Right lung (tissue), 10 donors: ENCODE measurements at places on chromosomes 2 and 18.

- no peak for DNase-seq
Observed at GRCh38 chr2:197281421-197281820, 29.2 kb downstream of the ANKRD44 start.

DNA sequence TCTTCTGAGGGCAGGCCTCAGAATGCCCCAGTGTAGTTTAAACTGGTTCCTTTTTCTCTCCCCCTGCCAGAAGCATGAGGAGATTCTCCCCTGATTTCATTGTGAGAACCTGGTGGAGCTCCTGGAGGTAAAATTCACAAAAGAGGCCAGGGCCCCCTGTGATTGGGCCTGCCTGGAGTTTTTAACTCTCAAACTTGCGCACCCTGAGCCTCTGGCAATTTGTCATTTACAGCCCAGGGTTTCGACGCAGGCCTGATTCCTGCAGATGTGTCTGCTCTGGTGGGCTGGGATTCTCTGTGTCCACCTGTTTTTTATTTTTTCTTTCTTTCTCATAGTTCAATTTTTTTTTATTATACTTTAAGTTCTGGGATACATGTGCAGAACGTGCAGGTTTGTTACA lies 157.9 kb downstream of the ASB1 start:
- no peak for DNase-seq

DNA sequence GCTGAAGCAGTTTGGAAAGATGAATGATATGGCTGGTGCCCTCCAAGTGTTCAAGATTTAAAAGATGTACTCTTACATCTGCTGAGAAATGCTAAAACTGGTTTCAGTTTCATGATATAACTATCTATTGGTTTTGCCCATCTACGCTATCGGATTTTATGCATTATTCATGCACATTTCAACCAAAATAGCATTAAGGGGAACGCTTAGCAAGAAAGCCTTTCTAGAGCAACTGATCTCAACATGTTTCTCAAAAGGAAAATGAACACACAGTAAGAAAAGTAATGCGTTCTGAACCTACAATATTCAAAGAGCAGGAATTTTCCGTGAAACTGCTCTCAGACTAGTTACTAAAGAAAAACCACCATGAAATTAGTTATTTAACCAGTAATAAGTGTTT lies 93.9 kb downstream of the CABYR start:
- no peak for DNase-seq

GRCh38 chr2:3476321-3476984 lies 42.9 kb downstream of the ADI1 start:
- no peak for DNase-seq

GRCh38 chr2:2464094-2464493 lies 133.0 kb upstream of the MYT1L start:
- DNase-seq: peak; percentile 21

DNA sequence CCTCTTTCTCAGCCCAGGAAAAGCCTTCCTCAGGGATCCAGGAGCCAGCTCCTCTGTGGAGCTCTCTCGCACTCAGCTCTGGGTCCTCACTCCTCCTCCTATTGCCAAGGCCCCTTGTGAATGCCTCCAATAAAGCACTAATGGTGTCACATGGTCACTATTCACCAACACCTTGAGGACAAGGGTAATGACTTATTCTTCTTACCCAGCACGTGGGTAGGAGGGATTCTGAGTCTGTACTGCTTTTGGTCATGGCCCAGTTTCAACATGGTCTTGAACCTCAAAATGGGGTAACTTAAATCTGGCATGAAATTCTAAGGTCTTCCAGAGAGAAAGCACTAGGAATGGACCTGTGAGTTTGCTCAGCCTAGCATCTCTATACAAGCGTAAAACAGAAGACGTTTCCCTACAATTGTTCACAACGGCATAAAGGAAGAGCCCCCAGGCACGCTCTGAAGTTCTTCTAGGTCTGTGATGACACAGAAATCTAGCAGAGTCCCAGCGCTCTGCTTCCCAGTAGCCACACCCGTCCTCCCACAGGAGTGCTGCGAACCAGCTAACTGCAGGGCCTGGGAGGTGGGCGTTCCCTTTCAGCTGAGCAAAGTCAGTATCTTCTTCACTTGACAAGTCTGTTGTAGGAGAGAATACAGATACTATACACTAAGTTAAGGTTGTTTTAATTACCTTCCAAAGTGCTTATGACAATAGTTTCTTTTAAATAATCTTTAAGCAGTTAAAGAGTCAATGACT lies 14.6 kb upstream of the KIDINS220 start:
- no peak for DNase-seq

DNA sequence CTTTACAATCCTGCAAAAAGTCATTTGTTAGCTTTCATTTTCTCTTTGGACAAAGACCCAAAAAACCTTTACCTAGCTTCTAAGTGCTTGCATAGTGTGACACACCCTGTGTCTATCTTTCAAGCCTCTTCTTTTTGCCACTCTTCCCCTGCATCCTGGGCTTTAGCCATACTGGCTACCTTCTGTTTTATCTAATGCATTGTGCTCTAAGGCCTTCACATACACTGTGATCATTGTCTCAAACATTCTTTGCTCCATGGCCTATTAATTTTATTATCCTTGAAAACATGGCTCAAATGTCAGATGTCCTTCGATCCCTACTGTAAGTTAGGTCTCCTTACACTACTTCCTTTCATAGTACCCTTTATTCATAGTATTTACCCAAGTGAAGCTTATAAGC lies 84.4 kb downstream of the PIK3C3 start:
- DNase-seq: no peak

DNA sequence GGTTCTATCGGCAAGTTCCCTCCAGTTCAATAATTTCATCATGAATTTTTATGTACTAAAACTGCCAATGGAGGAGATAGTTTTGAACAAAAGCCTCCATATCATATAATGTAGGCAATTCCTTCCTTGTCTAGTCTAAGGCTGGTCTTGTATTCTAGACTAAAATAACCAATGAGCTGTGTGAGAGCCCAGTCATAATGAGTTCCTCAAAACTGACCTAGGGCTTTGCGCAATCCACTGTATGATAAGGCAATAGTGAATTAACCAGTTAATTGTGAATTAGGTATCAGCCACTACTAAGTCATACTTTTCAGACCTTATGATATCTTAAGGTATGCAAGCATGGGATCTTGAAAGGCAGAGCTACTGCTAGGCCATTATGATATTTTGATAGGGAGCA lies 7.6 kb upstream of the UXS1 start:
- no peak for DNase-seq

DNA sequence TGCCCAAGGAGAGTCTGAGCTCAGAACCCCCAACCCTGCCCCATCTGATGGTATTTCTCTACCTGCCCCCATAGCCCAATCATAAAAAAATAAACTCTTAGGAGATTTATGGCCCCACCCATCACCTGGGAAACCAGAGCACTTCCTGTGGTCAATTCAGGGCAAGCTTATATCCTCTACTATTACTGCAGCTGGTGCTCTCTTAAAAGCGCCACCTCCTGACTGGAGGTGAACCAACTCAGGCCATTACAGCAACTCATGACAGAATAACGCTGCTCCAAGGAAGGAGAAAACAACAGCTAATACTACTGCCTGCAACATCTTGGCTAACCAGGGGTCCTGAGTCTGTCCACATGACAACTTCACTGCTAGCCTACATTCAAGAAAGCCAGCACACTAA lies 195.7 kb downstream of the MTCL1 start:
- DNase-seq: no peak

- DNase-seq: no peak
Observed at GRCh38 chr2:63977904-63978303, 41.3 kb downstream of the VPS54 start.

GRCh38 chr2:53220969-53221368 lies 546.6 kb upstream of the CHAC2 start:
- DNase-seq: no peak

- peak; percentile 64 for DNase-seq
Observed at GRCh38 chr18:2905854-2906703, 59.3 kb downstream of the EMILIN2 start.

DNA sequence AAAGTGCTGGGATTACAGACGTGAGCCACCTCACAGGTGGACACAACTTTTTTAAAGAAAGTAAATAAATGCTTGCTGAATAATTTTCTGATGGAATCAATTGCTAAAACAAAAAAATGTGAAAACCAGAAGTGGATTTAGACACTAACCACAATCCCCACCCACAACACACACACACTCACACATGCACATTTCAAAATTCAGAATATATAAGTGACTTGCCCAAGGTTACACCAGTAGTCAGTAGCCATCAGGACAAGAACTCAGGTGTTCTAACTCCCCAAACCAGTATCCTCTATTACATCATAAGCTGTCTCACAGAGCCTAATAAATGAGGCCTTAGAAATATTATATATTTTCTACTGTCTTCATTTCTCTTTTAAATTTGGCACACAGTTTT lies 1923.6 kb upstream of the PIK3C3 start:
- no peak for DNase-seq

GRCh38 chr2:145412155-145412554 lies 892.2 kb upstream of the ZEB2 start:
- DNase-seq: no peak

GRCh38 chr2:119487434-119488244 lies 36.6 kb downstream of the SCTR start:
- no peak for DNase-seq

DNA sequence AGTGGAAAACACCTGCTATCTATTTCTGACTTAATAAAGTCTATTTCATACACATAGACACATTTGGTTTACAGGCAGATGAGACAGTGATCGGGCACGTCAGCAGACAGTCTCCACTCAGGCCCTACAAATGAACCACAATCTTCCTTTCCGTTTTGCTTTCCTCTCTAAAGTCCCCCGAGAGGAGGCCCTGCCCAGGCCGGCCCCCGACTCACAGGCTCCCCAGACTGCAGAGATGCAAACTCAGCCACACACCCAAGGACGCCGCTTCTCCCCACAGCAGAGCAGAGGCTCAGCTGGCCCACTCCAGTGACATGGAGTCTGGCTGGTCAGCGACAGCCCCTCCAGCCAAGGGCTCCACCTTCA lies 9.3 kb upstream of the MTERF4 start:
- no peak for DNase-seq

- DNase-seq: no peak
Observed at GRCh38 chr2:6506361-6506794, 359.3 kb downstream of the CMPK2 start.

- DNase-seq: no peak
Observed at GRCh38 chr18:49631146-49631866, 69.4 kb downstream of the LIPG start.

GRCh38 chr2:231399853-231400680 lies 4.6 kb downstream of the B3GNT7 start:
- no peak for DNase-seq

DNA sequence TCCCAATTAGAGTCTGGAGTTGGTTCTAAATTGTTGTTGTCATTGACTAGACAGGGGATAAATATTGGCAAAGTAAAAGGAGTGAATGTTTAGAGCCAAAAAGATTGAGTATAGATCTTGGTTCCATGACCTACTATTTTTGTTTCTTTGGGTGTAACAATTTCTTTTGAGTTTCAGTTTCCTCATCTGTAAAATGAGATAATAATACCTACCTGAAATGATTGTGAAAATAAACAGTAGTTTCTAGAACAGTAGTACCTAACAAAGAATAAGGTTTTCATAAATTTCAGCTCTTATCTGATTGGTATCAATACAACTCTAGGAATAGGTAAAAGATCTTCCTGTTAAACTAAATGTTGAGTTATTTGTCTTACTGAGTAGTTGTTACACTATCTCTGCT lies 56.8 kb downstream of the PMS1 start:
- no peak for DNase-seq

GRCh38 chr2:152433289-152433688 lies 98.3 kb downstream of the FMNL2 start:
- no peak for DNase-seq

GRCh38 chr18:2111456-2111855 lies 459.8 kb downstream of the METTL4 start:
- no peak for DNase-seq

GRCh38 chr2:21307037-21307436 lies 183.3 kb downstream of the TDRD15 start:
- DNase-seq: no peak

- DNase-seq: peak; percentile 66
Observed at GRCh38 chr18:74353169-74353775, 37.6 kb downstream of the C18orf63 start.

DNA sequence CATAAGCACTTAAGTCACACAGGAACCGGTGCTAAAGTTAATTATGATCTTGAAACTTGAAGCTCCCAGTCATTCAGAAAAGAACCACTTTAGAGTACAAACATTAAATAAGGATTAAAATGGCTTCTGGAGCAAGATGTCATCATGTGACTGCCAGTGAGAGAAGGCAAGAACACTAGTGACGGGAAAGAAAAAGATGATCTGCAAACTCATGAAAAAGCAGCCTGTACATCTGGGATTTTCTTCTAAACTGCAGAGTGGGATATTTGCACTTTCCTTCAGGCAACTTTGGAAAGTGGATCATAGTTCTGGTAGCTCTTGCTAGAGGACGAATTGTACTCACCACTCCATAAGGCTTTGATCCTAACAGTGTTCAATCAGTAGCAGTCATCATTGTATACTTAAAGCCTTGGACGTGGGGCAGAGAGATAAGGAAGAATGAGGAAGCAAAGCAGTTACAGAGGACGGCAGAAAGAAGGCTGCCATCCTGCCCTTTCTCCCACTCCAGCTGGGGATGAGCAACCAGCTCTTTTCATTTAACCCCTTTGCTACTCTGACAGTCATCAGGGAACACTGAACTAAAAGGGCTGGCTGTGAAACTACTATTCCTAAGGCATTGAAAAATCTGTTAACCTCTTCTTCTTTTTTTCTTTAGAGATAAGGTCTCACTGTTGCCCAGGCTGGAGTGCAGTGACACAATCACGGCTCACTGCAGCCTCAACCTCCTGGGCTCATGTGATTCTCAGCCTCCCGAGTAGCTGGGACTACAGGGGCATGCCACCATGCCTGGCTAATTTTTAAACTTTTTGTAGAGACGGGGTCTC lies 18.1 kb downstream of the ABHD3 start:
- peak; percentile 62 for DNase-seq

DNA sequence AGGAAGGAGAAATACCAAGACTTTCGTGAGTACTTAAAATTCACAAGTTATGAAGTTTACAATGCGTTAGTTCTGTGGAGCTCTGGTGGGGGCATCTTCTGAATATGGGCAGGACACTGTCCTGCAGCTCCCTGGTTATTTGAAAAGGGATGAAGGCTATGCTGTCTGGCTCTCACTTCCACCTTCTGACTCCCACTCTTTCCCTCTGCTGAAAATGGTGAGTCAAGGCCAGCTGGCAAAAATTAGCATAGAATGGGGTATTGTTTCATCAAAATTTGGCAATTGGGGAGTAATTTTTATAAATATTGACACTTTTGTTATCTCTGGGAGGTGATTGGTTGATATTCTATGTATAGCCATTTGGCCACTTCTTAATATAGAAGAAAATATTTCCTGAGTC lies 177.4 kb downstream of the PARD3B start:
- DNase-seq: no peak
